ENCODE measurements at places on chromosomes 1 and 21.
A peak's percentile ranks its signal among the peaks of the same experiment; 100 is the strongest.

GRCh38 chr21:28776251-28776650 is 216.4 kb downstream of the LTN1 start:
- DNase-seq, result no peak

DNA sequence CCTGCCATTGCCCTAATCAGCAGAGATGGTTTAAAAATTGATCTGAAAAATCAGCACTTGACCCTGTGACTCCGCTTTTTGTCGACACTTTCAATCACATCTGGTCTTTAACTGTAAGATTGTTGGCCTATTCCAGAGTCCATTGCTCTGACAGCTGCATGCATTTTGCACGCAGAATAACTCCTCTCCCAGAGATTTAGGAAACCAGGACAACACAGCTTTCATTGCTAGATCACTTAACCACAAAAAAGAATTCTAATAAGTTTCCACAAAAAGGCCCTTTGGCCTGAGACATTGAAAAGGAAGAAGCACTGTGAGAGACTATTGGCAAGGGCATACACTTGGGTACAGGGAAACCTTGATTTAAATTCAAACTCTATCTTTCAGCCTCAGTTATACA is 373.1 kb downstream of the TGFB2 start:
- DNase-seq, result no peak

GRCh38 chr1:116724765-116725375 is 29.4 kb upstream of the CD2 start:
- DNase-seq, result peak; percentile 49

GRCh38 chr1:222877854-222878253 is 63.0 kb downstream of the DISP1 start:
- no peak for DNase-seq

DNA sequence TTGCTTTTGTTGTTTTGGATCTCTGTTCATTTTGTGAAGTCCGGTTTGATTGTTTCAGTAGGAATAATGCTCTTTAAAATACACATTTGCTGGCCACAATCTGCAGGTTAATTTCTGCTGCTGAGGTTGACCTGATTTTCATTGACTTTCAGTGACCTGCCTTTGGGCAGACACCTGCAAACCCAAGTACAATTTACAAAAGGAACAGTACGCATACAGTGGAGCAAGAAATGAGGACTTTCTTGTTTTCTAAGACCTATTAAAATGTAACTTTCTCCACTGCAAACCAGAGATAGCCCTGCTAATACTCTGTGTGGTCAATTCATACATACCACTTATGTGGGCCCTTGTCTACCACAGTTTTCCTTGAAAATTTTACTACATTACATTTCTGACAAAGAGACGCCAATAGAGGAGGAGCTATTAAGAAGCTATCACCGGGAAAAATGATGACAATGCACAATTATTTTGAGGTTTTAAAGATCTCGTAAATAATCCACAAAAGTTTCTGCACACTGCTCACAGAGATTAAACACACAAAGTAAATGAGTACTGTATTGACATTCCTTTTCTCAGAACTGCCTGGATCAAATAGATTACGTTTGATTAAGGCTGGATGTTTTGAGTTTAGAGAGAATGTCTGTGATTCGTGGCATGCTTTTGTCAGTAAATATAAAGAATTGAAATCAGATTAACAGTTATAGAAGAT is 141.9 kb downstream of the SDCCAG8 start:
- DNase-seq, result no peak

DNA sequence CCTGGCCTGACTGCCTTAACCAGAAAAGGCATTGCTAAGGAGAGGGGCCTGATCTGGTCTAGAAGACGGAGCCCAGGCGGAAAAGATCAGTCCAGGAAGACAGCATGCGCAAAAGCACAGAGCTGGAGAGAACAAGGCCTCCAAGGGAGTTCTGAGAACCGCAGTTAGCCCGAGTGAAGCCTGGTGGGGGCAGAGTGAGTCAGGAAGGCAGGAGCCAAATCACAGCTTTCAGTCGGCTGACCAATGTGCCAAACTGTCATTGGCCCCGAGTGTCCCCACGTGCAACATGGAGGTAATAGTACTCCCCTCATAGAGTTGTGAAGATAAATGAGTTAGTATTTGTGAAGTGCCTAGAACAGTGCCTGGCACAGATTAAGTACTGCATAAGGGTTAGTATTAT is 1.2 kb upstream of the TSPAN2 start:
- no peak for DNase-seq

DNA sequence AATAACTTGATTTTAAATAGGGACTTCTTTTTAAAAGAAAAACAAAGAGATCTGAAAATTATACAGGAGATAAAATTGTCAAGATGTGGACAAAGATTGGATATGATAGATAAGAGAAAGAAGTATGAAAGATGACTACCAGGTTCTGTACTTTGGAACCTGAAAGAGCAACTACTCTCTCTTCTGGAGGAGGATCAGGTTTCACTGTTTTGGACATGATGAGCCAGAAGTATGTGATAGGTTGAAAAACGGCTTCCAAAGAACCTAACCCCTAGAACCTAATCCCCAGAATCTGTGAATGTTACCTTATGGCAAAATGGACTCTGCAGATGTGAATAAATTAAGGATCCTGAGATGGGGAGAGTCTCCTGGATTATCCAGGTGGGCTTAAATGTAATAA is 26.2 kb downstream of the RSBN1 start:
- DNase-seq, result no peak

Data from NCI-H1436 (cell line).